ENCODE measurements at places on chromosomes 6 and 20.

DNA sequence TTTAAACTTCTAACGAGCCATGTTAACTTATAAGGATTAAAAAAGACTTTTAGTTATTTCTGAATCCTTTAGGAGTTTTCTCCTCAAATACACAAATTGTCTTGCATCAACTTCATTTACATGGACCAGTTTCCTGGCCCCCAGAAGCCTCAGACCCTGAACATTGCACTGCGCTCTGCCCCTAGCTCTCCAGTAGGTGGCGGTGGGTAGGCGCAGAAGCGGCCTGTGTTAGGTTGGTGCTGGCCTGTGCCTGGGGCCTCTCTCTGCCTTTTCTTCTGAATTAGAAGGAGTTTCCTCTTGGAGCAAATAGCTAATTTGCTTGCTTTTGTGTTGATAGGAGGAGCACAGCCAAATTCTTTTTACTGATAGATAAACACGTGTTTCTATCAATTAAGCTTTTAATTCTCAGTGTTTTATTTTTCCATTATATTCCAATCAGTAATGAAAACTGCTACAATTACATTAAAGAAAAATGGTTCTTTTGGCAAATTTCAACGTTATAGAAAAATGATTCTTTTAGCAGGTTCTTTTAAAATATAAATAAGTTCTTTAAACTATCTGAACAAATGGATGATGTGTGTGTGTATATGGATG, 44.4 kb downstream of the DTD1 start:
- no peak for DNase-seq

DNA sequence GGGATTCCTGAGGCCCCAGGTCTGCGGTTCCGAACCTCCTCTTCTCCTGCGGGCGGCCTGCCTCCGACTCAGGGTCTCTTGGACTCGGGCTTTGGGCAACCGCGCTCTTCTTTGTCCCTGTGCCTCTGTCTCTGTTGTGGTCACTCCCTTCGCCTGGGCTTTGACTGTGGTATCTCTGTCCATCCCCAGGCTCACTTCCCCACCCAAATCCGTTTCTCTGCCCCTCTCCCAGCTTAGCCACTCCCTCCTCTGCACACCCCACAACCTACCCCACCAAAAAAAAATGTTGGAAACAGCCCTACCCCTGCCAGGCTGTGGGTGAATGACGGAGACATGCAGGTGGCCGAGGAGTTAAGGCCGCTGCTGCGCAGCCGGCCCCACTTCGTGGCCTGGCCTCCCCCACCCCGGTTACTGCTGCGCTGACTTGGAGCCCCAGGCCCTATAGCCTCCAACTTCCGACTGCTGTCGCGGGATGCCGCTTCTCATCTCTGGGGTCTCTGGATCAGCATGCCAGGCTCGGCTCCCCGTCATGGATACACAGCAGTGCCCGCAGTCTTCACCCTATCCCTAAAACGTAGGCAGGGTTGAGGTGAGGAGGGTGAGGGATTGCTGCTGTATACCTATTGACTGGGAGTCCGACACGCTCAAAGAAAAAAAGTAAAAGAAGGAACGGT, 2.7 kb upstream of the MAFB start:
- no peak for DNase-seq

DNA sequence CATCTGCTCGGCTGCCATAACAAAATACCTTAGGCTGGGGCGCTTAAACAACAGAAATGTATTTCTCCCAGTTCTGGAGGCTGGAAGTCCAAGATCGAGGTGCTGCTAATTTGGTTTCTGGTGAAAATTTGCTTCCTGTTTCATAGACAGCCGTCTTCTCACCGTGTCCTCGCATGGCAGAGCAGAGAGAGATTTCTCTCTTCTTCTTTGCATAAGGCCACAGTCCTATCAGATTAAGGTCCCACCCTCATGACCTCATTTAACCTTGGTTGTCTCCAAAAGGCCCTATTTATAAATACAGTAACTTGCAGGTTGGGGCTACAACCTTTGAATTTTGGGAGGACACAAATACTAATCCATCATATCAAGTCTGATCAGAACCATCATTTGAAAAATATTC, 544.3 kb downstream of the KIF16B start:
- DNase-seq, result no peak

DNA sequence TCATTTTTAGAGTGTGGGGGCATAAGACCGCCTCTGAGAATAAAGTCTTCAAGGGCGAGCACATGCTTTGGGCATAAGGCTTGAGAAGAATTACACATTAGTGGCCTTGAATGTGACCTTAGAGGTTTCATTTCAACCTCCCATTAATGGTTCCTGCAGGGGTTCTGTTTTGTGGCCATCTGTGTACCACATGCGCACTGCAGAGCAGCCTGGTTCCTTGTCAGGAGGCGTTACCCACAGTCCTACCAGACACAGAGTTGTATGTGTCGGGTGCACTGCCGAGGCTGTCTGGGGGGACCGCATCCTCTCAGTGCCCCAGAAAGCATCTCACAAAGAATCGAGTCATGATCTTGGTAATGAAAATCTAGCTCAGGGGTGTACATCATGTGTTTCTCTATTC, 115.7 kb downstream of the B3GAT2 start:
- no peak for DNase-seq

GRCh38 chr20:39264506-39265172, 302.5 kb downstream of the DHX35 start:
- peak; percentile 29 for DNase-seq

GRCh38 chr20:35617397-35618262, 2.0 kb downstream of the SPAG4 start:
- no peak for DNase-seq

DNA sequence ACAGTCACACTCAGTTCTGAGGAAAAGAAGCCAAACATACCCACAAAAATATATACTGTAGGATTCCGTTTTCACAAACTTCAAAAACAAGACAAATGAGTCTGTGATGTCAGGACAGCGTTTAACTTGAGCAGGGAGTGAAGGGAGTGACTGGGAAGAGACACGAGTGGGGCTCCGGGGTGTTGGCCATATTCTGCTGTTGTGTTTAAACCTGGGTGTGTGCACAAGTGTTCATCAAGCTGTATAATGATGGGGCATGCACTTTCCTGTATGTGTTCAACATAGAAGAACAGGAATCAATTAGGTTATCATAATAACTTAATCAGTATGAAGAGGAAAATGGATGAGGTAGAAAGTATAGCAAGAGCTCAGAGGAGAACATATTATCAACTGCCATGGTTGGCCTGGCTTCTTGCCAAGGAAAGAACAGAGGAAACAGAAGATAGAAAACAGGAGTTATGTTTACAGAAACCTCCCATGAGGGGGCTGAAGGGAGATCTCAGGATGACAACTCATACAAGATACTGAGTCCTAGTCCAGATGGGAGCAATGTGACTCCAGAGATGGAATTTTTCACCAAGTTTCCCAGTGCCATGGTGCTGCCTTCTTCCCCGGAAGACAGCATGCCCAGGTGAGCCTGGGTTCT, 15.1 kb upstream of the AFDN start:
- no peak for DNase-seq

GRCh38 chr6:30890646-30891449, 6.5 kb downstream of the DDR1 start:
- no peak for DNase-seq

GRCh38 chr6:80623066-80623815, 516.8 kb downstream of the BCKDHB start:
- no peak for DNase-seq

DNA sequence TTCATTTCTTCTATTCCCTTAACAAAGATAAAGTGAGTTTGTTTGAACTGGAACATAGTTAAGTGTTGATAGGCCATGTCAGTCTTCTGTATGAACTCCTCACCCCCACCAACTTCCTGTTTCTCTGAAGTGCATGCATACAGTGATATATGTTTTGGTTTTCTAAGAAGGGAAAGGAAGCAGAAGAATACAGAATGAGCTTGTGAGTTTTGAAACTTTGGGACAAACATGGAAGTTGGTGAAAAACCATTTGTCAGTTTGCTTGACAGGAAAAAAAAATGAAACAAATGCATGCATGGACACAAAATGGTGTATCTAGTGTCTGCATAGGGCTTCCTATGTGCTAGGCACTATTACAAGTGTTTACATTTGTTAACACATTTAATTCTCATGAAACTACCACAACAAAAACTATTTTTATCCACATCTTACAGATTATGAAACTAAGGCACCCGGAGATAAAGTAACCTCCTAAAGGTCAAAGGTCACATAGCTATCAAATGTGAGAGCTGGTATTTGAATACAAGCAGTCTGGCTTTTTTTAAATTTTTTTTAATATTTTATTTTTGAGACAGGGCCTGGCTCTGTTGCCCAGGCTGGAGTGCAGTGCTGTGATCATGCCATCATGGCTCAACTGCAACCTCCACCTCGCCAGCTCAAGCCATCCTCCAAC, 105.9 kb downstream of the ADGRB3 start:
- no peak for DNase-seq

DNA sequence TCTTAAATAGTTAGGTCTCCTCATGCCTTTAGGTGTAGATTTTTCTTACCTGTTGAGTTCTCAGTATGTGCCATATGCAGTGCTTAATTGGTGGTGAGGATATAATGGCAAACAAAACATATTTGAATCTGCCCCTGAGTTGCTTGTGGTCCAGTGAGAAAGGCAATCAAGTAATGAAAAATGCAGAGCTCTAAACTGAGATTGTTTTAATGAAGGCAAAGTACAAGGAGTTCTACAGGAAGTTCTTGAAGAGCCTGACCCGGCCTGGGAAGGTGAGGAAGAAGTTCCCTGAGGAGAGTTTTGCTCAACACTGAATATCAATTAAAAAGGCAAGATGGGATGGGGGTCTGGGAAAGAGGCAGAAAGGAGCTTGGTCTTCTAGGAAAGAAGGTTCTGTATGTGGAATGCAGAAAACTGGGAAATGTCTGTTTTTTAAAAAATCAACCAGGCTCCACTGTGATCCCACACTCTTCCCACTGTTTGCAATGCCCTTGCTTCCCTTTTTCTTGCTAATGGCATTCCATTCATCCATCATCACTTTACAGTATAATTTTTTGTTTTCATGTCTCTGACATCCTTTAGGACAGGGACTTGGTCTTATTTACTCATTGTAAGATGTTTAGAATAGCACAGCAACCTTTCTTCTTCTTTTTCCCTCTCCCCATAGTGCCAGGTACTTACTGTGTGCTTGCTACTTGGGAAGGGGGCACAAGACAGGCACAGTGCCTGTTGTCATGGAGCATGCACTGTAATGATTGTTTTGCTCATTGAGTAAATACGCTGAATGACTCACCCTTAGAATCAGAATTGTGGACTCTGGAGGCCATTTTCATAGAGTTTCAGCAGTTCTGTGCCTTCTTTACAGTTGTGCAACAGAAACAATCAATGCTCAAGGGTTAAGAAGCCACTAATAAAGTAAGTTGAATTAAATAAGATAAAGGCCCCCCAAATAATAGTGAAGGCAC, 64.3 kb downstream of the ANKS1A start:
- DNase-seq, result no peak

DNA sequence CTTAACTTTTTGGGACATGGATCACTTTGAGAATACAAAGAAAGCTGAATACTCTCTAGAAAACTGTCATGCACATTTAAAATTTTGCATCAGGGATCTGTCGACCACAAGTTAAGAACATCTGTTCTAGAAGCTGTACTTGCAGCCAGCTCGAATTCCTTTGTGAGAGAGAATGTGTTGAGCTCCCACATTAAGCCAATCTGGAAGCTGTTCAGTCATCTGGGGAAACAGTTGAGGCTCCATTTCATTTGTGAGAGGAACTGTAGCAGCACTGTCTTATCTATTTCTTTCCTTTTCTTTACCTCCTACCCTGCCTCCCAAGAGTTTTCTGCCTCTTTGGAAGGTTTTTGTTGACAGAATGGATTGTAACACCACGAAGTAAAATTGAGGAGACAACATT, 50.8 kb downstream of the KAT14 start:
- no peak for DNase-seq

GRCh38 chr20:49700411-49701185, 13.1 kb downstream of the B4GALT5 start:
- no peak for DNase-seq

- DNase-seq, result no peak
Measured at GRCh38 chr6:145045582-145045981, 689.7 kb downstream of the EPM2A start.

DNA sequence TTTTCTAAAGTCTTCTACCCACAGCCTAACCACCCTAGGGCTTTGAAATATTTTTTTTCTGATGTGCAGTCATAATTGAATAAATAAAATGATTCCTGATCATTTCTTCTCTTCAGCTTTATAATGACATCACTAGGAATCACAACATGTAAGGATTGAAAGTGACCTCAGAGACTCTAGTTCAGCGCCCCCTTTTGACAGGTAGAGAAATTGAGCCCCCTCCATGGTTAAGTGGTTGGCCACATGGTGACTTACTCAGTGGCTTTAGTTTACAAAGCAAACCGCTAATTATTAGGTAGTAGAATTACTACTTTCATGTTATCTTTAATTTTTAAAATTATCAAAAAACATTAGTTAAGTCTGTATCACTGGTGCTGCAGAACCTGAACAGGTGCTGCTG, 13.3 kb upstream of the SLC2A12 start:
- DNase-seq, result peak; percentile 33

DNA sequence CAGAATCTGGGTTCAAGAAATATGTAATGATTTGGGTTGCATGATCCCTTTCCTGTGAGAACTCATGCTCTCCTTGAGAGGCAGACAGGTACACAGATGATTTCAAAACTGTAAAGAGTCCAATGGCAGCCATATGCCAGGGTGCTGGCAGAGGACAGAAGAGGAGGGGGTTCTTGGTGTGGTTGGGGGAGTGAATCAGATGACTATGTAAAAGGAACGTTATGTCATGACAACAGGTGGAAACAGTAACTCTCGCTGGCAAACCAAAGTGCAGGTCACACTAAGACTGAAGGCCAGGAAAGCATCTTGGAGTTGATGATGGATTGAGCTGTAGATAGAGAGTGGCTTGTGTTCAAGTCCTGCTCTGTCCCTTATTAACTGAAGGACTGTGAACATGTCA, 20.3 kb downstream of the OR2A4 start:
- no peak for DNase-seq

GRCh38 chr20:5835321-5835821, 85.2 kb downstream of the SHLD1 start:
- no peak for DNase-seq

DNA sequence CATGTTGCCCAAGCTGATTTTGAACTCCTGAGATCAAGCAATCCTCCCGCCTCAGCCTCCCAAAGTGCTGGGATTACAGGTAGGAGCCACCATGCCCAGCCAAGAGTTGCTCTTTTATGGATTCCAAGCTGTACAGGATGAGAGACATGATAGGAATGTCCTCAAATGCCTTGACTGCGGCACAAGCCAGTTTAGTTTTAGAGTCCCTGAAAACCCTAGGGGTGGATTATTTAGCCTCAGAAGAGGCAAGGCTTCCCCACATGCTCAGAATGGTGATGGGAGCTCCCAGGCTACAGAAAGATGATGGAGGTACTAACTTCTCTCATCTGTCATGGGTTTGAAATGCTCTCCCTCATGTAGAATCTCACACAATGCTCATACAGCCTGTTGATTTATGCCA, 280.5 kb upstream of the PRND start:
- DNase-seq, result no peak

- DNase-seq, result no peak
Measured at GRCh38 chr6:16949716-16950115, 152.1 kb upstream of the STMND1 start.
